Activated CD8-positive, alpha-beta memory T cell treated with anti-CD3 and anti-CD28 coated beads for 1 hour (primary cell): ENCODE measurements at places on chromosomes 2 and 18.

GRCh38 chr2:202311823-202312388, 46.3 kb downstream of the NOP58 start:
- no peak for DNase-seq

- peak; percentile 6 for DNase-seq
Measured at GRCh38 chr2:241507430-241508239, 749 bp downstream of the STK25 start.

DNA sequence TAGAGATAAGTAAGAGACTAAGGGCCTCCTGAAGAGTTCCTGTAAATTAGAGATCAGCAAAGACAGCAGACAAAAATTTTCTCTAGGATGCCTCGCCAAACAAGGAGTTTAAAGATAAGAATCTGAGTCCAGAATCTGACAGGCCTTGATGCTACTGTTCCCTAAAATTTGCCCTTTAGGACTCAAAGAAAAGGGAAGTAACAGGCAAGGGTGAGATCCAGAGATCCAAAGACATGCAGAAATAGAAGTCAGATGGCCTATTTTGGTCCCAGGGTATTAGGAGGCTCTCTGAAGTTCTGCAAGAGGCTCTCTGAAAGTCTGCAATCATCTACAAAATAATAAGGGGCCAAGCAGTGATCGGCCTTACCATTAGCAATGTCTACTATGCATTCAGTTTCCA, 33.0 kb downstream of the GALNT5 start:
- no peak for DNase-seq

- no peak for DNase-seq
Measured at GRCh38 chr2:157460384-157460837, 16.5 kb upstream of the CYTIP start.
